HCT116 (cell line): ENCODE measurements at places on chromosomes 16 and 17. TPM values are rescaled to one million over a fixed set of nuclear protein-coding genes. Genes with fewer than 3 reads are reported as not detected.

The AOC2 gene
- 8.0 TPM for total RNA-seq

The SPATA32 gene
- 0.15 TPM for total RNA-seq

The RPL13 gene
- 4,404 TPM for total RNA-seq

The KRTAP4-1 gene
- total RNA-seq: not detected

The CMTM2 gene
- 0.42 TPM for total RNA-seq

The MEFV gene
- 0.15 TPM for total RNA-seq

The PLA2G10 gene
- not detected for total RNA-seq

The ZNF205 gene
- 17.0 TPM for total RNA-seq

The SKAP1 gene
- total RNA-seq: 12.4 TPM

The MT3 gene
- not detected for total RNA-seq

The NAGPA gene
- total RNA-seq: 17.5 TPM

The NLRC3 gene
- total RNA-seq: 0.15 TPM

The MEIOC gene
- not detected for total RNA-seq

The AKAP1 gene
- total RNA-seq: 51.6 TPM

The ABI3 gene
- total RNA-seq: 0.12 TPM

The AFMID gene
- total RNA-seq: 65.8 TPM

The CTRB1 gene
- total RNA-seq: 5.6 TPM

The CHST5 gene
- 0.32 TPM for total RNA-seq

The DHRS7C gene
- not detected for total RNA-seq
